ENCODE measurements at places on chromosomes 2 and 18. TPM values are rescaled to one million over a fixed set of nuclear protein-coding genes. Genes with fewer than 3 reads are reported as not detected.

Gene LRRC30
- polyA plus RNA-seq = not detected

Gene ACOXL
- 0.07 TPM for polyA plus RNA-seq

Gene SCYGR4
- polyA plus RNA-seq = 0.03 TPM

Gene SLC5A7
- polyA plus RNA-seq = 7.1 TPM

Gene MFSD2B
- polyA plus RNA-seq = 0.58 TPM

Gene SPC25
- 7.4 TPM for polyA plus RNA-seq

Gene SNED1
- 6.6 TPM for polyA plus RNA-seq

Gene RFX8
- 0.39 TPM for polyA plus RNA-seq

Data from large intestine (tissue), 12 donors.